ENCODE measurements at places on chromosomes 4 and X.

GRCh38 chr4:145736241-145736831 lies 56.4 kb downstream of the C4orf51 start:
- DNase-seq = peak; percentile 46

DNA sequence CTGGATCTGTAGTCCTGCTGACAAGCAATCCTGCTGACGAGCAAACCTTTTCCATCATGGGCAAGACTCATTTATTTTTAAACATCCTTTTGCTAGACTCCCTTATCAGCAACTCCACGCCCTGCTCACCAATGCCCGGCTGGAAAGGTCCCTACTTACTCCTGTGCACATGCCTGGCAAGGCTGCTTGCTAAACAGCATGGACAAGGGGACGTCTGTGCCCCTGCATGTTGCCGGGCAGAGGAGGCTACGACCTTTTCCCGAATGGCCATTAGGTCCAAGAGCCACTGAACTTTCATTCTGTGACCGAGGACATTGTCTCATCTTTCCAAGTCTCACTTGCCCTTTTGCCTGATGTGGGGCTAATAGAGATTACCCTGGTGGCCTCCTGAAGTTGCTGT lies 98.6 kb downstream of the MGST2 start:
- no peak for DNase-seq

DNA sequence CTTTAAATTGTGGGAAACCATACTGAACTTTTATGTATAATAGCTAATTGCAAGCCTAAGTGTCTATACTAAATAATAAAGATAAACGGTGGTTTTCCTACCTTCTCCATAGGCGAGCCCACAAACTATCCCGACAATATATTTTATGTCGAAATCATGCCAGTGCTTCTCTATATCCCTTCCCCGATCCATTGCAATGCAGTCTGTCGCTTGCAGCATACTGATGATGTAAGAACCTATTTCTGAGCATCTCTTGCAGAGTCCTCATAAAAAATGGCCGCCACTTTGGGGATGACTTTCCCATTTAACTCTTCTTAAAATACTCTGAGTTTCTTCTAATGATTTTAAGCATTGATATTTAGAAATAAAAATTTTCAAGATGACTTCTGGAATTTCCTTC lies 58.1 kb upstream of the TLR3 start:
- DNase-seq = no peak

- DNase-seq = no peak
These were observed 114.9 kb downstream of the SPOCK3 start for GRCh38 chr4:167119392-167119791.

DNA sequence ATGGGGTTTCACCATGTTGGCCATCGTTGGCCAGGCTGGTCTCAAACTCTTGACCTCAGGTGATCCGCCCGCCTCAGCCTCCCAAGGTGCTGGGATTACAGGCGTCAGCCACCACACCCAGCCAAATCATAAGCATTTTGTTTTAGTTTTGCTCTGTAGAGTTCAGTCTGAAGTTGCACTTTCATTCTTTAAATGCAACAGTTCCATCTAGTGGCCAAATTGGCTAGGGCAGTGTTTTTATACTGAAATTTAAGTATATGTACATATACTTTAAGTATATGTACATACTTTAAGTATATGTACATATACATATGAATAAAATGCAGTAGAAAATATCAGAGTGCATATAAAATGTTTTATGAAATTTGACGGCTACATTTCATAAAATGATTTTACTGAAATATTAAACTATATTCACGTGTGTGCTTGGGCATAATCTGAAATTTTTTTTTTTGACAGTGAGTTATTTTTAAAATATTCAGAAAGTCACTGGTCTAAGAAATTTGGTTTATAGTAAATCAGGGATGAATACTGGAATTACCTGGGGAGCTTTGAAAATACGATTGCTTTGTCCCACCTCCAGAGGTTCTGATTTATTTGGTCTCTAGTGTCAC lies 145.5 kb downstream of the NWD2 start:
- peak; percentile 42 for DNase-seq

DNA sequence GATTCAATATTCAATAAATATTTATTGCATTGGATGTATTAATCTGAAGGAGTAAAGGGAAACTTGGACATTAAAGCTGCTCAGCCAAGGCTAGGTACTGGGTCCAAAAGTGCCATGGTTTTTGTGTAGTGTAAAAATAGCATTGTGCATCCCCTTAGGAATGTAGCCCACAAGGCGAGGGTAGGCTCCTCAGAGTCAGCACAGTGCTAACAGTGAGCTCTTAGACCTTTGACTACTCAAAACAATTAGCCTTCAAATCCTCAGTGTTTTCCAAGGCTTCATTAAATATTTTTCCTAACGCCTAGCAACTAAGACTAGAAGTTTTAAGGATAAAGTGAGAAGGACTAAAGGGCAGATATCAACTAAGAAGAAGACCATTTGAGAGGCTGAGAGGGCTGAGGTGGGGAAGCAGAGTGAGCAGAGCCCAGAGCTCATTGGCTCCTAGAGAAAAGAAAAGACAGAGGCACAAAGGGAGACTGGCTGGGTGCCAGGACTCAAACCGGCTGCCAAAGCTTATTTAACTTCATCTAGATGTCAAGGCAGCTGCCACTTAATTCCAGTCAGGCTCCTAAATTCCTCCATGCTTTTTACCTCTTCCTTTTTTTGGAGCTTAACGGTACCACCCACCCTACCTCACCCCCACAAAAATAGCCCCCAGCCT lies 17.0 kb downstream of the PRKG2 start:
- no peak for DNase-seq

DNA sequence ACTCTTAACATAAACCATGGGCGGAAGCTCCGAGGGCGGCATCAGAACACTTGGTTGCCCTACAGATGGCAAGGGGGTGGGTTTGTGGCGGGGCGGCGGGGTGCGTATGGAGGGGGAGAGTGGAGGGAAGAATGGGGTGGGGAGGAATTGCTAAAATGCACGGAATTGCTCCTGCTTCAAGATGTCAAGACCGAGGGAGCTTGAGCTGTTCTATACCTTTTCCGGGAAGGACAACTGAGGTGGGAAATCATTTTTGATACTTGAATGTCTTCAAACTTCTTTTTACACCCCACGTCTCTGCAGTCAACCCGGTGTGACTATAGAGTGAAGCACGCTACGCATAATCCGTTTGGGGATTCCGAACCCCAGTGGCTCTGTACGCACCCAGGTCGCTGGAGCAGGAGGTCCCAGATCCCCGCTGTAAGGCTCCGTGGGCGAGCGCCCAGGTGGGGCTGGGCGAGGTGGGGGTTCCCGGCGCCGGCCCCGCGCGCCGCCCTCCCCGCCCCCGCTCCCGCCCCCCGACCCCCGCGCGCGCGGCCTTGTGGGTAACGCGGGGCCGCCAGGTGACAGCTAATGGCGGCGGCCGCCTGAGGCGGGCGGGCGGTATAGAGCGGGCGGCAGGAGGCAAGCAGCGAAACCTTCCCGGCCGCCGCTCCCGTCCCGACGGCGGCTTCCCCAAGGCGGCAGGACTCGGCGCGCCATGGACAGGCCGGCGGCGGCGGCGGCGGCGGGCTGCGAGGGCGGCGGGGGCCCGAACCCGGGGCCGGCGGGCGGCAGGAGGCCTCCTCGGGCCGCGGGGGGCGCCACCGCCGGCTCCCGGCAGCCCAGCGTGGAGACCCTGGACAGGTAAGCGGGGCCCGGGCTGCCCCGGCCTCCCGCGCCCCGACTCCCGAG lies at the start of gene MTMR1:
MTMR1 (plus strand) TSS at position 566 of the 894 bp plus-strand sequence; CDS start at position 701, 135 bp downstream.
- peak; percentile 14 for DNase-seq

DNA sequence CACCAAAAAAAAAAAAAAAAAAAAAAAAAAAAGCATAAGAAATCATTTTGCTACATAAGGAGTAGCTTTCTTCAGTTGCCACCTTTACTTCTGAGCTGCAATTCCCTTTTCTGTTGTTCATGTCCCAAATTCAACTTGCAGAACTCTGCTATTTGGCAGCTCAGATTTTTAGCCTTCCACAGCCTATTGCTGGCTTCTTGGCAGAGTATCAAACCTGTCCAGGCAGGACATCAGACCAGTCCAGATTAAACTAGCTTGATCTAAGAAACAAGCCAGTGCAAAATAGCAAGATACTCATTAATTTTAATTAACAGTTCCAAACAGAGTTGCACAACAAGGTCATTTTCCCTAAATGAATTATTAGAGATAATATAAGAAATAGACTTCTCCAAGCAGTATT lies 123.6 kb upstream of the NR3C2 start:
- DNase-seq = no peak

DNA sequence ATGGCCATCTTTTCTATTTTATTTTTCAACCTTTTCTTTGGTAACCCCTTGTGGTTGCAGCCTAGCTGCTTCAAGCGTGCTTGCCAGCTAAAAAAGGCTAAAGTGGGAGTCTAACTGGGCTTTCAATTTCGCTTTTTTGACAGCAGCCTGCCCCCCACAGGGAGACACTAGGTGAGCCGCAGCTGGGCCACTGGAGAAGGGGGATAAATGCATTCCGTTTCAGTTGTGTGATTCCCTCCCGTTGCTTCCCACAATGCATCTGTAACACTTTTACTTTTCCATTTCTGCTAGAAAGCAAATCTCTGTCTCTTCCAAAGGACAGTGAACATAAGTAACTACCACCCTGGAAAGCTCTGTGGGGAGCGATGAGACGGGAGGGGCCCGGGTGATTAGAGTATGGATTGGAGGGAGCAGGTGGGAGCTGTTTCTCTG lies 86.3 kb upstream of the RAPGEF2 start:
- DNase-seq = peak; percentile 43

- no peak for DNase-seq
These were observed 26.8 kb downstream of the CRMP1 start for GRCh38 chr4:5865896-5866599.

DNA sequence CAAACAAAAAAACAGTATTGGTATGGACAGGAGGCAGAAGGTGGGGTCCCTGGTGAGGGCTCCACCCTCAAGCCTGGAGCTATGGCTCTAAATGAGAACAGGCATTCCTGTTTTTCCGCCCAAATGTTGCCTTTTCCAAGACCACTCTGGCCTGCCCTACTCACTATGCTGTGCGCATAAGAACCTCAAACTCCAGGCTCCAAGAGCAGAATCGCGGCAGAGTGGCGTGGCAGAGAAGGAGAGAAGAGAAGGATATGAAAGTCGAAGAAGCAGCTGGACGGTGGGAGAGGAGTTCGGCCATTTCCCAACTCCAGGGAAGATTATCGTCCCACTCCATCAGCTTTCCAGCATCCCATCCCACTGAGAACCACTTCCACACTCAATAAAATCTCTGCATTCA lies 207.8 kb downstream of the FAT4 start:
- DNase-seq = no peak

GRCh38 chr4:53608649-53609048 lies 17.4 kb upstream of the LNX1 start:
- no peak for DNase-seq

- DNase-seq = no peak
These were observed 5.7 kb downstream of the EFNB1 start for GRCh38 chrX:68834371-68835103.

DNA sequence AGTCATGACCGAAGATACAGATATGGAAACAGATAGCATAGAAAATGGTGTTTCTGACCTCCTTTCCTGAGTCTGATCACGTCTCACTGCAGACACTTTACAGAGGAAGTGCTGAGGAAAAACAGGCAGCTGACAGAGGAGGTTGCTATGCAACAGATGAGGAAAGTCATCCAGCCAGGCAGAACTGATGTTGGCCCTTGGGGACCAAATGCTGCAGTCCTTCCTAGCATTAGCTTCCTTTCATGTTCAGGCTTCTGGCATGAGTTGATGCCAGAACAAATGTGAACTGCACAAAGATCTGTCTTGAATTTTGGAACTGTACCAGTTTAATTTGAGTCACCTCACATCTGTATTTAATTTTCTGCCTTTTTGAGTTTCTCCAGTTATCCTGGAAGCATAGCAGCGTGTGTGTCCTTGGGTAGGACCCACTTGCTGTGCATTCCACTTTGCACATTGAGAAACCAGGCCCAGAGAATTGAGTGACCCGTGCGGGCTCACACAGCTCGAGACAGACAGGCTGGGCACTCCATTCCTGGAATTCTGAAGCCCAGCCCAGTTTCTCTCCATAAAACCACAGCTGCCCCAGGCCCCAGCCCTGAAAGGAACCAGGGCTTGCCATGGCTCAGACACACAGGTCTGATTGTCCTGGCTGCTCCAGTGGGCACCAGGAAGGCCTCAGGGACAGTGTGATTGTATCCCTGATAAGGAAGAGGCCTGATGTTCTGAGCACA lies 1.4 kb upstream of the MAGED1 start:
- peak; percentile 94 for DNase-seq

DNA sequence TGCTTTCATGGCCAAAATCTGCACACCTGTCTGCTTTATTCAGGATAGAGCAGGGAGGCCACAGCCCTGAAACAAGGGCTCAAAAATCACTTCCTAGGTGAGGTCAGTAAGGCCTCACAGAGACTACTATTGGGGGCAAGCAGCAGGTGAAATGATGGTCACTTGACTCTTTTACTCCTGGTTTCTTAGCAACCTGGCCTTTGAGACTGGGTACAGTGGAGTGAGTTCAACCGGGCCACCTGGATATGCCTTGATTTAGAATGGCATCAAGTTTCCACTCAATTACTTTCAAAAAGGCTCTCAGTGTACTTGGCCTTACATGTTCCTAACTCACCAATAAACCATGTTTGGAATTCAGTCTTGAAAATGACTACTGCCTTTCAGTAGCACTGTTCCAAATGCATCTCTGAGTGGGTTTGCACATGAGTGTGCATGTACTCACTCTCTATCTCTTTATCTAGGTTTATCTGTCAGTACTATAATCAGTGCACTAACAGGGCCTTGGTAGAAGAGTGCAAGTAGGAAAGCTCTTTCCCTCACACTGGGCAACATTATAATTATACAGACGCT lies 388.2 kb downstream of the OPHN1 start:
- DNase-seq = no peak

GRCh38 chrX:155956099-155956498 lies 41.4 kb upstream of the IL9R start:
- no peak for DNase-seq

- no peak for DNase-seq
These were observed 114.0 kb downstream of the RBM47 start for GRCh38 chr4:40515398-40516293.

DNA sequence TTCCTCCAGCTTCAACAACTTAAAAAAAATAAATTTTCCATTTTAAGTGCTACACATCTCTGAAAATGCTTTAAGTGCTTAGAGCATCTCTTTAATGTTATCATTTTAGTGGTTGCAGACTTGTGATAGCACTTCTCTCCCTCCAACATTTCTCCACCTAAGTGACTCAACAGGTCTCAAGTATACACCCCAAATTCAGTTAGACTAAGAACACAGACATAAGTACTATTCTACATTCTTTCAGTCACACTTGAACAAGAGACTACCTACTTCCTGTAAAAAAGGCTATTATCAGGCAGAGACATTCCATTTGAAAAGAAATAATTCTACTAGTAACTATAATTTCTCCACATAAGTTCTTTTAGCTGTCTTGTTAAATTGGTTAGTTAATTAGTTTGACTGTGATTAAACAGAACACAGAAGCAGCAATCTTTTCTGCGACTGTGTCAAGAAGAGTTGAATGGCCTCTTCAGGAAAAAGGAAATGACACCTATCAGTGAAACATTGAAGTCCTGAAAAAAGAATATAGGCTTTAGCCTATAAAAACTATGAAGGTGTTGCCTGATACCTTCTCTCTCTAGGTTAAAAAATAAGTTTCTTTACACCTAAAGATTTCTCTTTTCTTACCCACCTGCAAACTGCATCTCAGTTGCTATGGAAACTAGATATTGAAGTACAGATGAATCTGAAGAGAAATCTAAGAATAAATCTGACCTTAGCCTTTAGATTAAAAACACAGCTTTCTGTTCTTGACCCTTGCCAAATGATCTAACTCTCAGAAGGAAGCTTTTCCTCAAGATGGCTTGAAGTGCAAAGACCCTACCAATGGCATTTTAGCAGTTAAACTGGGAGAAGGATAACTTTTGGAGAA lies 18.0 kb downstream of the NAF1 start:
- no peak for DNase-seq

- DNase-seq = no peak
These were observed 117.7 kb downstream of the CRLF2 start for GRCh38 chrX:1094566-1095333.

GRCh38 chrX:138765051-138765450 lies 53.5 kb upstream of the FGF13 start:
- peak; percentile 75 for DNase-seq

All from fibroblast of skin of scalp (primary cell).